ENCODE measurements at places on chromosomes 2 and 18.

GRCh38 chr2:54609647-54610046 lies 113.8 kb upstream of the EML6 start:
- DNase-seq = no peak

DNA sequence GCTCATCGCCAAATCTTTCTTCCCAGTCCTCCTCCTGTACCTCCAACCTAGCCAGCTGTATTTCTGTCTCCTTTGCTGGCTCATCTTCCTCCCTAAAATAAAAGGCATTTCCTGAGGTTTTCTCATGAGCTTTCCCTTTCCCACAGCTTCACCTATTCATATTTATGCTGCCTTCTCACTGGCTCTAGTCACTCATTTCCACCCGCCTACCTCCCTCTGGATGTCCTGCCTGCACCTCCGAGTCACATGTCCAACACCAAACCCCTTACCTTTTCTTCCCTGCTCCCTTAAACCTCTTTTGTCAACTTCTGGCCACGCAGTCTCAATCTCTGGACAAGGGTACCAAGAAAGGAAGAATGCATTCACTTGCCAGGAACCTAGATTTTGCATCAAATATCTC lies 2.8 kb downstream of the EIF2AK3 start:
- DNase-seq = no peak

DNA sequence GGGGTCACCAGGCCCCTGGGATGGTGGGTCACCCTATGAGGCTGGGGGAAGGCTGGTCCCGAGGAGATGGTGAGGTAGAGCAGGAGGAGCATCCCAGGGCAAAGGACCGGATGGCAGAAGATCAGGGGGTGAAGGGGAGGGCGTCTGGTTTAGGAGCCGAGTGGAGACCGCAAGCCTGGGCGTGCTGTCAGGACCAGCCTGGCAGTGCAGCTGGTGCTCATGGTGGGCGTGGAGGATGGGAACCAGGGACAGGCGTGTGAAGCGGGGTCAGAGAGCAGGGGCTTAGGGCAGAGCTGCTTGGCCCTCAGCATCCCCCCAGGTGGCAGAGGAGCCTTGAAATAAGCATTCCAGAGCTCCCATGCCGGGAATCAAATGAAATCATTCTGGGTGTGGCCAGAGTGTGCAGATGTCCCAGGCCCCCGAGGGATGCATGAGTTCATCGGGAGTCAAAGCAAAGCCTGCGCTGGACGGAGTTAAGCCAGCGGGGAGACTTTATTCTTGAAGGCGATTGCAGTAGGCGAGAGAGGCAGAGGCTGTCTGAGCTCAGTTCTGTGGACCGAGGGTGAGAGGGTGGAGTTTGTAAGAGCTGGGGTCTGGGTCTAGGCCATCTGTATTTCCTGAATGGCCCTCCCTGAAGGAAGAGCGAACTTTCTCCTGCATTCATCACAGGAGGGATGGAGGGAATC lies 33.1 kb upstream of the MBP start:
- DNase-seq = no peak

- DNase-seq = peak; percentile 83
These were observed 181.3 kb upstream of the SIX2 start for GRCh38 chr2:45190481-45190942.

DNA sequence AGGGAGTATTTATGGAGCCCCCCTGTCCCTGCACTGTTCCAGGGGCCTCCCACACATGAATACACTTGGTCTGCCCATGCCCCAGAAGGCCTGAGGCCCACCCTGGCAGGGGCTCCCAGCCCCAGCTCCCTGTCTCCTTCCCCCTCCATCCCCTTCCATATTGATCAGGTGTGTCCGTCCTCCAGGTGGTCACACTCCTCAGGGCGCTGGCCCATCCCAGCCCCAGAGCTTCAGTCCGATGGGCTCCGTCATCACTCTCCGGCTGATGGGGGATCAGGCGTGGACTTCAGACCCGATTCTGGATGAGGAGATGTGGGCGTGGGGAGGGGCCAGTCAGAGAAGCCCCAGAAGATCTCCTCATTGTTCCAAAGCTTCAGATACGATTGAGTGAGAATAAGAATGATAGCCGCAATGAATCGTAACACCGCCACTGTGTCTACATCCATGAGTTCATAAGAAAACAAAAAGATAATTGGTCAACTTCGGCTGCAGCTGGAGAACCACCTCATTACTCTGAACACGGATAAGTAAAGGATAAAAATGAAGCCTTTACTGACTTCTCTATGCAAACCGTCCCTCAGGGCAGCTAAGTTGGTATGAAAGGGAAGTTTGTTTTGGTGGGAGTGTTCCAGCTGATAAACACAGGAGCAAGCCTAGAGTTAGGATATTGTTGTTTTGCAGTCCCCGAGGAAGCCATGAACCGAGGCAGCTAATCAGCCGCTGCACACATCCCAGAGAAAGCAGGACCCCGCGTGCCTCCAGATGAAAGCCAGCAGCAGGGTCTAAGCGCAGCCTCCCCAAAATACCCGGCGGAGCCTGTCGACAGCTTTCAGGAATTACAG lies 279.5 kb downstream of the NDUFA10 start:
- no peak for DNase-seq

DNA sequence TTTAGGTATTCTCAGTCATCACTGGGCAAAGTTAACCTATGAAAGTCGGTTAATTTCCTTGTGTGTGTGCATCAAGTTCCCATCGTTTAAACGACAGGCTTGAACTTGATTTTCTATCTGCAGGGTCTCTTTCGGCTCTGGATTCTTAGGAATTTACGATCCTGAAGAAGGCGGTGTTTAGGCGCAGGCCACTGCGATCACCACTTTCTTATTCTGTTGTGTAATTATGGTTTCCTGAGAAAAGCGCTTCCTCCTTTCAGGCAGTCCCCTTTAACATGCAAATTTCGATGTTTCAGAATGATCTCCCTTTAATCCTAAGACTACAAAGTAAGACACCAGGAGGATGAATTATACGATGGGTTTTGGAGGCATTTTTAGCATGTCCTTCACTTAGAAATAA lies 27.9 kb upstream of the MBP start:
- no peak for DNase-seq
